ENCODE measurements at places on chromosomes 3 and 15. TPM values are rescaled to one million over a fixed set of nuclear protein-coding genes. Genes with fewer than 3 reads are reported as not detected.

DNA sequence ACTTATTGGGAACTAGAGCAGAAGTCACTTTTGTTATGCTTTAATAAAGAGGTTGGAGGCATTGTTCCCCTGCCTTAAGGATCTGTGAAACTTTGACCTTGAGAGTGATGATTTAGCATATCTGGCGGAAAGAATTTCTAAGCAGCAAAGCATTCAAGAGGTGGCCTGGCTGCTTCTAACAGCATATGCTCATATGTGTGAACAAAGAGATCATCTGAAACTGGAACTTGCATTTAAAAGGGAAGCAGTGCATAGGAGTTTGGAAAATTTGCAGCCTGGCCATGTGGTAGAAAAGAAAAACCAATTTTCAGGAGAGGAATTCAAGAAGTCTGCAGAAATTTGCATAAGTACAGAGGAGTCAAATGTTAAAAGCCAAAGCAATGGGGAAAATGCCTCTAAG lies 56.4 kb upstream of the GOLIM4 start:
- DNase-seq = no peak

DNA sequence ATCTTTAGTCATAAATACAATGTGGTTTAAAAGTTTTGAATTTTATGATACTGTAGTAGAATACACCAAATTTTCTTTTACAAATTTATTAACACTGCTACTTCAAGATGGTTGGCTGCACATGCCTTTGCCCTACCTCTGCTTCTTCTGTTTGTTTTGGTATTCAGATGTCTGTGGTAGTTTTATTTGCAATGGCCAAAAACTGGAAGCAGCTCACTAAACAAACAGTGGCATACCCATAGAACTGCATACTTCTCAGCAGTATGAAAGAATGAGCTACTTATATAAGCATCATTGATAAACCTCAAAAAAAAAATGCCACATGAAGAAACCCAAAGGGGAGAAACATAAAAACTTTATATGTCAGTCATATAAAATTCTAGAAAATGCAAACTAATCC lies 19.5 kb downstream of the ARIH2 start:
- DNase-seq = no peak

GRCh38 chr3:48406443-48407431 lies 23.1 kb downstream of the PLXNB1 start:
- DNase-seq = peak; percentile 16

The TEX9 gene
- total RNA-seq = 11.6 TPM

GRCh38 chr3:127555108-127555507 lies 35.4 kb downstream of the TPRA1 start:
- no peak for DNase-seq

- no peak for DNase-seq
Measured at GRCh38 chr3:65094723-65095122, 406.9 kb upstream of the ADAMTS9 start.

DNA sequence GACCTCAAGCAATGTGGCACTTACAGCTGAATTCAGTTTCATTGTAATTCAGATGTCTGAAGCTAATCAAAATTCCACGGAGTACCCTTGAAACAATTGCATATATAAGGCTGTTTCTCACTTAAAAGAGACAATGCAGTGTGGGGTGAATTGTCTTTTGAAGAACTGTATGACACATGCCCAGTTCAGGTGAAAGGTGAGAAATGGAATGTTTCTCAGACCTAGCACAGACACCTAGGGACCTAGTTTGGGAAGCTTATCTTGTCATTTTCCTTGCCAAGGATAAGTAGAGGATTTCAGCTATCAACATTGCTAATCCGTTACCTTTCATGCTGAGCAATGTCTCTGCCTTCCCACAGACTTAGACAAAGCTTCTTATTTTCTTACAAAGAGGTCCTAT lies 36.3 kb downstream of the MBNL1 start:
- no peak for DNase-seq

- no peak for DNase-seq
Measured at GRCh38 chr3:65478551-65479500, 559.9 kb downstream of the MAGI1 start.

The MYLK gene
- total RNA-seq = 156 TPM

- DNase-seq = no peak
Measured at GRCh38 chr15:89625716-89626115, 29.6 kb downstream of the KIF7 start.

The NKIRAS1 gene
- total RNA-seq = 11.1 TPM

DNA sequence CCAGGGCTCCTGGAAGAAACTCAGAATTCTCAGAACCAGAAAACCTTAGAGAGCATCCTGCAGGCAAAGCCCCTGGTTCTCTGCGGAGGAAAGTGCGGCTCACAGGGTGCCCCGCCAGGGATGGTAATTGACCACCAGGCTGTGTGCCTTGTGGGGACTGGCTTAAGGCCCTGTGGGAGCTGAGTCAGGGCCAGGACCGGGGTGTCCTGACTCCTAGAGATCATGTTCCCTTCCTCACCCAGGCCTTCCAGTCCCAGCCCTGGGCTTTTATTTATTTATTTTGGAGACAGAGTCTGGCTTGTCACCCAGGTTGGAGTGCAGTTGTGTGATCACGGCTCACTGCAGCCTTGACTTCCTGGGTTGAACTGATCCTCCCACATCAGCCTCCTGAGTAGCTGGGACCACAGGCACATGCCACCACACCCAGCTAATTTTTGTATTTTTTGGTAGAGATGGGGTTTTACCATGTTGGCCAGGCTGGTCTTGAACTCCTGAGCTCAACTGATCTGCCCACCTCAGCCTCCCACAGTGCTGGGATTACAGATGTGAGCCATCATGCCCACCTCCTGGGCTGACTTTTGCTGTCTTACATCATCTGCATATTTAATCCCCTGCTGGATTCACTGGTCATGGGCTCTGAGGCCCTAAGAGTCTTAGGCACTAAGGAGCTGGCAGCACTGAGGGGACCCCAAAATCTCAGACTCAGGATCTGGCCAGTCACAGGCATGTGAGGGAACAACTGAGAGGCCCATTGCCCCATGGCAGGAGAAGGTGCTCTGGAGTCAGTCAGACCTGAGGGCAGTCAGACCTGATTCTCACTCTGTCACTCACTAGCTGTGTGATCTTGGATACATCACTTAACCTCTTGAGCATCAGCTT lies 20.4 kb upstream of the LAMP3 start:
- no peak for DNase-seq

DNA sequence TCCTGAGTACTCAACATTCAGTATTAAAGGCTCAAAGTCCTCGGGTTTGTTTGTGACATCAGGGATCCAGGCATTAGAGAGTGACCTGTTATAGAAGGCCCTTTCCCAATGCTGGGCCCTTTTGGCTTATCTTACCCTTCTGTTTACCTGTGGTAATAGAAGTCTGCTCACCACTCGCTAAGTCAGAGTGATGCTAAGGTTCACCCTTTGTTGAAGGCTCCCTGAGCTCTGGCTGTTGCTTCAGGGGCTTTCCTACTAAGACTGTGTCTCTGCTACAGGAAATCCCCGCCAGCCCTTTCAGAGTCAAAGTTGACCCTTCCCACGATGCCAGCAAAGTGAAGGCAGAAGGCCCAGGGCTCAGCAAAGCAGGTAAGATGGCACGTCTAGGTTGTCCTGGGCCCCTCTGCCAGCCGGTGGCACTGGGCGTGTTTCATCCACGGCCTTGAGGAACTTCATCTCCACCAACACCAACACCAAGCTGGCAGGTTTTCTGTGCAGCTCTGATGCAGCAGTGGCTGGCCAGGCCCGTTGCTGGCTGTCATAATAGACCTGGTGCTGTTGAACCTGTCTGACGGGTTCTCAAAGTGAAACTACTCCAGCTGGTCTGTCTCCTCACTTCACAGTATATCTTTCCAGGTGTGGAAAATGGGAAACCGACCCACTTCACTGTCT lies 99.1 kb downstream of the DNASE1L3 start:
- DNase-seq = peak; percentile 78

The MSL2 gene
- total RNA-seq = 36.9 TPM

- DNase-seq = no peak
Measured at GRCh38 chr15:50718700-50719125, 32.1 kb upstream of the TRPM7 start.

- no peak for DNase-seq
Measured at GRCh38 chr3:105527949-105528348, 161.2 kb downstream of the ALCAM start.

- DNase-seq = no peak
Measured at GRCh38 chr3:56845505-56845904, 43.8 kb upstream of the ARHGEF3 start.

DNA sequence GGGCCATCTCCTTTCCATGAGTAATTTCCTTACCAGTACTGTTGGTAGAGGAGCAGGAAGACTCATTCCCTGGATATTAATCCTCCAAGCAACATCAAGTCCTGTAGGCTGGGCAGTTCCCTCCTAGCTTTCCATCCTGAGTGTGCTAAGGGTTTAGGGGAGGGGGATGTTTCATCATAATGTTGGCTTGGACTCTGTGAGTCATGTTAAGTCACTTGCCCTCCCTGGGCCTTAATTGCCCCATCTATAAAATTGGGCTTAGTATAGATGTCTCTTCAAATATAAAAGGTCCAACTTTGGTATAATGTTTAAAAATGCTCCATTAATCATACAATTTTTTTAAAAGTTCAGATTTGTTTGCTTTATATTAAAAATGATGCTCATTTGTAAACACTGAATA lies 52.7 kb downstream of the TLE3 start:
- DNase-seq = no peak

DNA sequence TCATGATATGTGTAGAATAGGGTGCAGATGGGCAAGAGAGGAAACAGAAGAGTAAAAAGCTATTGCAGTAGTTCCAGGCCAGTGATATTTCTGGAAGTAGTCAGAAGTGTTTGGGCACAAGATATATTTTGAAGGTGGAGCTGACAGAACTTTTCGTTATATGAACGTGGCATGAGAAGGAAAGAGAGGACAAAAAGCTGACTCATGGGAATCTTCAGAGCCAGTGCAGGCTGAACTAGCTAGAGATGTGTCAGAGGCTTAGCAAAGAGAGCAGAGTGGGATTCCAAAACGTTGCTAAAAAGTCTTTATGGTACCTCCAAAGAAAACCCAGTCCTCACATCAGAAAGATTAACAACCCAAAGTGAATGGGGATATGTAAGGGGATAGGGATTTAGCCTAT lies 28.7 kb downstream of the TRIM69 start:
- DNase-seq = no peak

GRCh38 chr3:63955830-63956545 lies 43.8 kb upstream of the SCAANT1 start:
- DNase-seq = no peak

DNA sequence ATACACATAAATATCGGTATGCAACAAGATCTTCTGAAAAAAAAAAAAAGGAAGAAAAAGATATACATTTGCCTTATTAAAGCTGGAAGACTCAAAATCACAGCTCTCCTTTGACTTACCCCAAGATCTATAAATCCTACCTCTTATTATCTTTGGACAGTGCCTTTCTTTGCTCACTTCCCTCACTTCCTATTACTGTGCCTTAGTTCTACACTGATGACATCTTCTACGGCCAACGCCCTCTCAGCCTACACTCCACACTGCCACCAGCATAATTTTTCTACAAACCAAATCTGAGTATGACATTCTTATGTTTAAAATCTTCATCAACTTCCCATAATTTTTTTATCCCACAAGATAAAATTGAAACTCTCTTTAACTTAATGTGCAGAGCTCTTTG lies 137.1 kb downstream of the VPS13C start:
- DNase-seq = no peak

The SKOR1 gene
- 0.41 TPM for total RNA-seq

GRCh38 chr3:102036017-102036416 lies 186.7 kb downstream of the NFKBIZ start:
- no peak for DNase-seq

- DNase-seq = no peak
Measured at GRCh38 chr3:111617912-111618601, 22.9 kb upstream of the ZBED2 start.

The KBTBD12 gene
- total RNA-seq = 0.95 TPM

DNA sequence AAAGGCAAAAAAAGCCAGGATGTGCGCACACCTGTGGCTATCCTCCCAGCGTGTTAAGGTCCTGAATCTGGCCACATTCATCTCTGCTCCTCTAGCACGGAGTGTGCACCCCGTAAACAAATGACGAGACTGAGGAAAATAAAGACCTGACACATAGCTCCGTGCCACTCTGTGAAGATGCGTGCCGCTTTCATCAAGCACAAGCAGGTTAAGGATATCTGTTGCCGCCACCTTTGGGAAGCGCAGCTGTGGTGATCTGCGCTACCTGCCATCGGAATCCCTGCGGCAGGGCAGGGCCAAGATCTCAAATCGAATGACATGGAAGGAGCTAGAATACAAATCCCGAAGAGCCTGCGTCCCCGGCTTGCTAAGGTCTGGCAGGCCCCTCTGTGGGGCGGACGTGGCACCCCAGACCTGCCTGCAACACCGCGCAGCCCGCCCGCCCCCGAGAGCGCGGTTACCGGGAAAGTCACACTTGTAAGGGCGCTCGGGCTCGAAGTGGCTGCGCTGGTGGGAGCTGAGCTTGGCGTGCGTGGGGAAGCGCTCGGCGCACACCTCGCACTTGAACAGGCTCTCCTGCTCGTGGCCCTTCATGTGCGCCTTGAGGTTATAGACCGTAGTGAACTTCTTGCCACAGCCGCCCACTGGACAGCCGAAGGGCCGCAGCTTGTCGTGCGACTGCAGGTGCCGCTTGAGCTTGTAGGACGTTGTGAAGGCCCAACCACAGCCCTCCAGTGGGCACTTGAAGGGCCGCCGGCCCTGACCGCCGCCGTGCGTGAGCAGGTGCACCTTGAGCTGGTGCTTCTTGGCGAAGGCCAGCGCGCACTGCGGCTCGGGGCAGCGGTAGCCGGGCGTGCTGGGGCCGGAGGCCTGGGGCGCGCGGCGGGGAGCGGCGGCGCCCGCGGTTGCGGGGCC lies 936 bp downstream of the ZXDC start:
- DNase-seq = peak; percentile 81

DNA sequence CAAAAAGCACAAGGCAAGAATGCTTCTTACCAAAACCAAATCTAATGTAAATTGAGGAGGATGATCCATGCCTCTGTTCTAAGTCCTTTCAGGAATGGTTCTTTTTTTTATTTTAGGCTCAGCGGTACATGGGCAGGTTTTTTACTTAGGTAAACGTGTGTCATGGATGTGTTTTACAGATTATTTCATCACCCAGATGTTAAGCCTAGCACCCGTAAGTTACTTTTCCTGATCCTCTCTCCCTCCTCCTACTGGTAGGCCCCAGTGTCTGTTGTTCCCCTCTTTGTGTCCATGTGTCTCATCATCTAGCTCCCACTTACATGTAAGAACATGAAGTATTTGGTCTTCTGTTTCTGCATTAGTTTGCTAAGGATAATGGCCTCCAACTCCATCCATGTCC lies 289.2 kb upstream of the THBS1 start:
- DNase-seq = no peak

DNA sequence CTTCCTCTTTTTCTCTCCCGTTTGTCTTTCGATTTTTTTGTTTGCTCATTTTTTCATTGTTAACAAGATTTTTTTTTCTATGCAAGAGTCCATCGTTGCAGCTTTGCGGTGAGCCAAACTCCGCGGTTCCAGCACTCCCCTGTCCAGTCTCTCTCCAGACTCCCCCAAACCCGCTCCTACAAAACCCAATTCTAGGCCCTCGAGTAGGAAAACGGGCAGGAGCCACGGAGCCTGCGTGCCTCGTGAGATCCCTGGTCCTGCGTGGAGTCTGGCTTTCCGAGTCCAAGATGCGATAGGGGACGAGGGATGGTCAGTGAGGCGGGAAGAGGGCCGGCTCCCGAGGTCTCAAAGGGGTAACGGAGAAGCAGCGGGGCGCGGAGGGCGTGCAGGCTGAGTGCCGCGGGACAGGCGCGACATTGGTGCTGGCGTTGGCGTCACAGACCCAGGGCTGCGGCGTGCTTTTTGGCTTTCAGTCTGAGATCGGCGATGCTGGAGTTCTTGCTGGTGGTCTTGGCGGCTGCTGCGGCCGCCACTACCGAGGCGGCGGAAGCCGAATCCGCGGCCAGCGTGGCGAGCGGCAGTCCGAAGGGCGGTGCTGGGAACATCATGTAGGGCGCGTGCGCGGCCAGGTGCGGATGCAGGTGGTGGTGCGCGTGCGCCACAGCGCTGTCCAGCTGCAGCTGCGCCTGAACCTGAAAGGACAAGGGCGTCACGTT lies 8.5 kb downstream of the SHOX2 start:
- peak; percentile 82 for DNase-seq
